Esophagus mucosa (tissue), 1 donor: ENCODE measurements at places on chromosomes 12 and 14.
A peak's percentile ranks its signal among the peaks of the same experiment; 100 is the strongest.

DNA sequence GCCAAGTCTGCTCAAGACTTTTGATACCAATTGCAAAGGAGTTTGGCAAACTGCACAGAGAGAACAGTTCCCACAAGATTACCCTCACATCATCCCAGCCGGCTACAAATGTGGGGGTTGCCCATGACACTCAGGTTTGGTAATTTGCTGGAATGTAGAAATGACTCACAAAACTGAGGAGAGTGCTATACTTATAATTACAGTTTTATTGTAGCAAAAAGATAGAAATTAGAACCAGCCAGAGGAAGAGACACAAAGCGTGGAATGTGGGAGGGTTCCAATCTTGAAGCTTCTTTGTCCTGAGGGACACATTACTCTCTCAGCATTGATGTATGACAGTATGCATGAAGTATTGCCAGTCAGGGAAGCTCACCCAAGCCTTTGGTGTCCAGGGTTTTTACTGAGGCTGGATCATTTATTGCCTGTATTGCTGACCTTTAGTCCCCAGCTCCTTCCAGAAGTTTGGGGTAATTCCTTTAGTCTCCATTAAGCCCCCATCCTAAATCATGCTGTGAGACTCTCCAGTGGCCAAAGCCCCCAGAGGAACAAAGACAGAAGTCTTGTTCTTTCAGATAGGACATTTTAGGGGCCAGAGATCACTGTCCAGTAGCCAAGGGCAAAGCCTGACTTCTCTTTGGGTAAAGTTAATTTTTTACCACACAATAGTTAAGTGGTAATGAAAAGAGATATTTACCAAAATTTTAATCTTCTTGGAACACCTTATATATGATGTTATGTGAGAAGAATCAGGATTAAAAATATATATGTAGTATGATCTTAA is 9.9 kb downstream of the TBK1 start:
- ATAC-seq: peak; percentile 28

DNA sequence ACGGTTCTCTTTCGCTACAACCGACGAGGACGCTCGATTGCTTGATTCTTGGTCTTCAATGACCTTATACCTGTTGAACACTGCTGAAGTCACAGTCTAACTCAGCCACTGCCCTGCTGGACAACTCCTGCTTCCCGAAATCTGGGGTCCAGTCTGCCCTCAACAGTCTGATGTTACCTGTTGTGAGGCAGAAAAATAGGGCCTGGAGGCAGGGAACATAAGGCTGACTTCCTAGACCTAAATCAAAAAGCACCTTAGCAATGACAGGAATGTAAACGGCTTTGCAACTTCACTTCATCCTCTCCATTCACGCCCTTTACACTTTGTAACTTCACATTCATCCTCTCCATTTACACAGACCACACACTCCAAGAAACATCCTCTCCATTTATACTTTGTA is 597 bp upstream of the GLTP start:
- no peak for ATAC-seq

DNA sequence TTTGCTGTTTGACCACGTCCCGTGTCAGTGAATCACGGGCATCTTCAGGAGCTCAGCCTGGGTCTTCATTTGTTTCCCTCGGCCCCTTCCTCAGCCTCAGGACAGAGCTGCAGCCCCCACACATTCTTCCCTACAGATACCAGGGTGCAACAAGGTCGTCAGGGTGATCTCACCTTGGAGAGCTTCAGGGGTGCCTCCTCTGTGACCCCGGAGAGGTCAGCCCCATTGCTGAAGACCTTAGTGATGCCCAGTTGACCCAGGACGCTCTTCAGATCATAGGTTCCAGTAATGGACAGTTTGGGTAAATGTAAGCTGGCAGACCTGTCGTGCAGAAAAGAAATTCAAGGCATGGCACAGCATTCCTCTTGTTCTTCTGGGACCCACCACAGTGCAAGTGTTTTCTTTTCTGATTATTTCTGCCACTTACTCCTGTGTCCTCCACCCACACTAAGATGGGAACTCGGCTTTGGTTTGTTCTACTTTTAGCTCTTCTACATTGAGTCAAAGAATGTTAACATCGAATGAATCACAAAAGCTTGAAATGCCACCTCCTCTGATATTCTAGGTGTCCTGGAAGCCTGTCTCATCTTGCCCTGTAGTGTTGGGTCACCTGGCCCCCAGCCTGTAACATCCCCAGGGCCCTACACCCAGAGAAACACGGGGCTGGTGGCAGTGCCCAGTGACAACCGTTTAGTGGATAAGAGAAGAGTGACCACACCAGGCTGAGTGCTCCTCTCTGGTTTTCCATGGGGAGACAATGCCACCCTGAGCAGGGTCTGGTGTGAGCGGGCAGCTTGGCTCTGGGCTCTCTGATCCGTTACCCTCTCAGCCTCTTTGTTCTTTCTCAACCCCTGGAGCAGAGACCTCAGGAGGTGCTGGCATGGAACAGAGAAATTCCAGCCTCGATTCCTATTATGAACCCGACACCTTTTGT is 8.8 kb downstream of the SERPINA1 start:
- ATAC-seq: no peak

DNA sequence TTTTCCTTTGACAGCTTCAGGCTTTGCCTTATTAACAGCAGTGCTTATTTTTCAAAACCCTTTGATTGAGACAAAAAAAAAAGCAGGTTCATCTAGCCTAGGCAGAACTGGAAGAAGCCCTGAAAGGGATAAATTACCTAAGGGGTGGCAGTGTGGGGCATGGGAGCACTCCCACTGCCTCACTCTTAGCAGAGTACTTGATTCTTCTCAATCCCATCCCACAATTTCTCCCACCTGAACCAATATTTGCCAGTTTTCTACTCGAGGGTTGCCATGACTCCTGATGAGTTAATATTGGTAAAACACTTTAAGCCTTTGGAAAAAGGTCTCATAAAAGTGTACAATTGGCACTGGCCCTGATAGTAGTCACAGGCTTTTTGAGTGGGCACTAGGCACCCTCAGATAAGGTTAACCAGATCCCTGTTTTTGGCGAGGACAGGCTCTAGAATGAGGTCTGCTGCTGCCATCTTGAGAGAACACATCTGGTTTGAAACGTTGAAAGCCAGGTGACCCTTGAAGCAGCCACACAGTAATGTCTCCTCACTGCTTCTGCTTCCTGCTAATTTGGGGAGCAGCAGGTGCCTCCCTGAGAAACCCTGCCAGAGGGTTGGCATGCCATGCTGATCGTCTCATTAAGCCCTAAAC is 320.0 kb downstream of the RAD51B start:
- ATAC-seq: no peak

DNA sequence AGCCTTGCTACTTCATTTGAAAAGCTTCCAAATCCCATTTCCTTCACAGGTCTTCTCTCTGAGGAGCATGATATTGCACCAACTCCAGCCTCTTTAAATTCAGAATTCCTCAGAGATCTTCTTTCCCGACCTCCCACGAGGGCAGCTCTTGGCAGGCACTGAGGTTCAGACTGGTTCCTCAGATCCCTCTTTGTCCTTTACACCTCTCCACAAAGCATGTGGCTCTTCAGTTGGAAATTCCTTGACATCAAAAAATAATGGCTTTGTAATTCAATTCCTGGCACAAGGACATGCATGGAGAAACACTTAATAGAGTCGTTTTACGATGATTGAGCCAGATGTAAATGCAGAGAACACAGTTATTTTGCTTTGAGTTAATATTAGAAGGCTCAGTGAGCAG is 63.2 kb upstream of the TMX1 start:
- ATAC-seq: no peak

DNA sequence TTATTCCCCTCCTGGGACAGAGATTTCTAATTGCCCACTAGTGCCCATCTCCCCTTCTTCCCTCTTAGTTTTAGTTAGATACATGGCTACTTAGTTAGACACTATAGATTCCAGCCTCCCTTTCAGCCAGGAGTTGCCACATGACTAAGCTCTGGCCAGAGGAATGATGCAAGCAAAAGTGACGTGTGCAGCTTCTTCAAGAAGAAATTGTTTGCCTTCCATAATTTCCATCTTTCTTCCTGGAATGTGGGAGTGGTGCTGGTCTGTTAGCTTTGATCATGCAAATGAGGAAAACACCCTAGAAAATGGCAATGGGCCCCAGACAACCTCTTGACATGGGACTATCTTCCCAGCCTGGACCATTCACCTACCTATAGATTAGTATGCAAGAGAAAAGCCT is 21.4 kb downstream of the CCDC177 start:
- ATAC-seq: peak; percentile 56

GRCh38 chr12:981176-981828 is 9.7 kb upstream of the ERC1 start:
- ATAC-seq: peak; percentile 25
